ENCODE measurements at places on chromosomes 11 and 22. TPM values are rescaled to one million over a fixed set of nuclear protein-coding genes. Genes with fewer than 3 reads are reported as not detected.

The INS gene
- total RNA-seq = not detected

The HTR3B gene
- not detected for total RNA-seq

The OR5P2 gene
- total RNA-seq = not detected

The TRIM29 gene
- 0.33 TPM for total RNA-seq

The TEX54 gene
- total RNA-seq = not detected

The RFPL1 gene
- not detected for total RNA-seq

The SNX15 gene
- 10.2 TPM for total RNA-seq

The EHF gene
- 0.20 TPM for total RNA-seq

The PATE4 gene
- total RNA-seq = not detected

The GGT5 gene
- total RNA-seq = 12.1 TPM

The GRM5 gene
- 0.10 TPM for total RNA-seq

The FXYD2 gene
- total RNA-seq = not detected
